ENCODE measurements at places on chromosomes 2 and 18. TPM values are rescaled to one million over a fixed set of nuclear protein-coding genes. Genes with fewer than 3 reads are reported as not detected.

DNA sequence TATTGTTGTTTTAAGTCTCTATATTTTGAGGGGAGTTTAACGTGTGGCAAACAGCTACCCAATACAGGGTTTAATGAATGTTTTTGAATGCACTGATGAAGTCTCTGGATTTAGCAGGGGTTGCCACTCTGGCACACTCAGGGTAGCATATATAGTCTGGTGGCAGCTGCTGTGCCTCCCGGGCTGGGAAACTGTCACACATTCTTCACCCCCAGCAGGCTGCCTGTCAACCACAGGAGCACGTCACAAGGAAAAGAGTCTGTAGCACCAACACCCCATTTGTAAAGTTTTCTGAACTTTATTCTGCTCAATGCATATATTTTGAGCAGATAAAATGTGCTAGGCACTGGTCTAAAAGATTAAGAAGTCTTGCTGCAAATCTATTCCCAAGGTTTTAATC, 39.3 kb downstream of the NGEF start:
- no peak for DNase-seq

- no peak for DNase-seq
These were observed 31.9 kb upstream of the GPC1 start for GRCh38 chr2:240403396-240404104.

DNA sequence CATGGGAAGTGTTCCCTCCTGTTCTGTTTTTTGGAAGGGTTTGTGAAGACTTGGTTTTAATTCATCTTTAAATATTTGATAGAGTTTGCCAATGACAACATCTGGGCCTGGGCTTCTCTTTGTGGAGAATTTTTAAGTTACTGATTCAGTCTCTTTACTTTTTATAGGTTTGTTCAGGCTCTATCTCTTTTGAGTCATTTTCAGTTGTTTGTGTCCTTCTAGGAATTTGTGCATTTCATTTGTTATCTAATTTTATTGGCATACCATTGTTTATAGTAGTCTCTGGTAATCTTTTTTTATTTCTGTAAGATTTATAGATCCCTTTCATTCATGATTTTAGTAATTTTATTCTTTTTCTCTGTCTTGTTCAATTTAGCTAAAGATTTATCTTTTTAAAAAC, 14.6 kb downstream of the SCLY start:
- no peak for DNase-seq

DNA sequence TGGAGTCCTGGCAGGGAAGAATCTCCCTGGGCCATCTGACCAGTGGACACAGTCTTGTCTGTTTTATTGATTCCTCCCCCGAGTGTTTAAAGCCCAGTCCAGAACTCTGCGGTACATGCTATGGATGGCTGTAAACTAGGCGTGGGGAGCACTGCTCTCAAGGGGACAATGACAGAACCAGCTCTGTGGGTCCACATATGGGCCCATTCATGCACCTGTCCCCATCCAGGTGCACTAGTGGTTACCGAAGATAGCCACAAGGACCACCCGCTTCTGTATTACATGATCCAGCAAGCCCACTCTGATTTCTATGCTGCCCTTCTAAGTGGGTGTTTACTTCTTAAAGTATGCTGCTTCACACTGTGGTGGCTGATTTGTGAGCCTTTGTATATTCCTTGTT, 21.0 kb downstream of the CHST10 start:
- no peak for DNase-seq

- DNase-seq: no peak
These were observed 10.4 kb upstream of the ALK start for GRCh38 chr2:29931818-29932217.

DNA sequence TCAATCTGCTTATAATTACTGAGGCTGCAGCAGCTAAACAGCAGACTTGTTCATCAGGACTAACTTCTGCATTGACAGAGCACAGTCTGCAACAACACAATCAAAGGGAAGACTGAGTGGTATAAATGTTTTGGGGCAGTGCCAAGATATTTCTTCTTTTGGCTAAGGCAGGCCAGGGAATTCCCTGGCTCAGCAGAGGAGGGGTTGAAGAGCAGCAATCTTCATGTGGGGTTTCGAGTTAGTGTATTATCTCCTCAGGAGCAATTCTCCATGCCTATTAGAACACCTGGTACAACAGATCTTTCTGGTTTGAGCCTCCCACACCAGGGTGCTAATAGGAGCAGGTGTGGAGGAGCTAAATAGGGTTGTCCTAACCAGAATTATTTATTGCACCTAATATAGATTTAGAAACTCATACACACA, 103.0 kb upstream of the STK17B start:
- DNase-seq: no peak

DNA sequence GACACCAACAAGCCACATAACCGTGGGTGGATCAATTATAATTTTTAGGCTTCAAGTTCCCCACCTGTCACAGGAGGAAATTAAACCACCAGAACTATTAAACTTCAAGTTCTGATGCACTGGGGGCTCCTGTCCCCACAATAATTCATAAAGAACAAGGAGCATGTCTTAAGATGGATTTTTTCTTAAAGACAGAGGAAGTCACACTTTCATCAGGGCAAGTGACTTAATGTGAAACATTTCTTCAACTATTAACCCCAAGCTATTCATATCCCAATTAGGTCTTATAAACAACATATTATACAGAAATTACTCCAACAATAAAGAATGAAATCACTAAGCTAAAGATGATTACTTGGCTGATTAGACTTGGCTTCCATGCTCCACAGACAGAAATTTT, 292.5 kb downstream of the ETAA1 start:
- no peak for DNase-seq

HOXD3 gene
- polyA plus RNA-seq: not detected

DNA sequence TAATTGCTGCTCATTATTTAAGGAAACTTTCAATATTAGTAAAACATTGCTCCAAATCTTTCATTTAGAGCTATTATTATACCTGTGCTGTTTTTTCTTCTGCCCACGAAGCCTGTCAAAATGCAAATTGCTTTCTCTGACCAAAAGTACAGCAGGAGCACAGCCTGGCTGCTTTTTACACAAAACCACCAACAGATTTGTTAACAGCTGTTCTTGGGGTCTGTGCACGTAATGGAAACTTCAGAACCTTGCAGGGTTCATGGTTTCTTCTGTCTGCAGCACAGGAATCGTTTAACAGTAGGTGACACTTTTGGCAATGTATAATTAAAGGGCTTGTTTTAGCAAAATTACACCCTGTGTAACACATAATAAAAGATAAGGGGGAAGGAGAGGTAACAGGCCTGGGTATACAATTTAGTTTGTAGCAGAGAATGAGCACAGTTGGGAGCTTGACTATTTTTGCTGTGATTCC, 447.3 kb downstream of the KCNJ3 start:
- no peak for DNase-seq

RALBP1 gene
- polyA plus RNA-seq: 69.6 TPM

DNA sequence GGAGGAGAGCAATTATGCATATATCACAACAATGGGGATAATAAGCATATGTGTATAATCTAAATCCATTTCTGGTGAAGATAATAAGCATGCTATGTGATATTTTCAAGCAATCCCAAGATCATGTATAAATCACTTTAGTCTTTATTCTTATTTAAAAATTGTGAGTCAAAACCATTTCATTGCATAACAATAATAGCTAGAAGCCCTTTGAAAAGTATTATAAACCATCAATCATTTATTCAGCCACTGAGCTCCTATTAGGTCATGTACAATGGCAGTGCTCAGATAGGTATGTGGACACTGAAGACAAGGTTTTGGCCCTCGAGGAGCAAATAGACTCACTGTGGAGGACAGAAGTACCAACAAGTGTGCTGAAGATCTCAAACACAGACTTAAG, 113.1 kb downstream of the CDCA7 start:
- no peak for DNase-seq

DNA sequence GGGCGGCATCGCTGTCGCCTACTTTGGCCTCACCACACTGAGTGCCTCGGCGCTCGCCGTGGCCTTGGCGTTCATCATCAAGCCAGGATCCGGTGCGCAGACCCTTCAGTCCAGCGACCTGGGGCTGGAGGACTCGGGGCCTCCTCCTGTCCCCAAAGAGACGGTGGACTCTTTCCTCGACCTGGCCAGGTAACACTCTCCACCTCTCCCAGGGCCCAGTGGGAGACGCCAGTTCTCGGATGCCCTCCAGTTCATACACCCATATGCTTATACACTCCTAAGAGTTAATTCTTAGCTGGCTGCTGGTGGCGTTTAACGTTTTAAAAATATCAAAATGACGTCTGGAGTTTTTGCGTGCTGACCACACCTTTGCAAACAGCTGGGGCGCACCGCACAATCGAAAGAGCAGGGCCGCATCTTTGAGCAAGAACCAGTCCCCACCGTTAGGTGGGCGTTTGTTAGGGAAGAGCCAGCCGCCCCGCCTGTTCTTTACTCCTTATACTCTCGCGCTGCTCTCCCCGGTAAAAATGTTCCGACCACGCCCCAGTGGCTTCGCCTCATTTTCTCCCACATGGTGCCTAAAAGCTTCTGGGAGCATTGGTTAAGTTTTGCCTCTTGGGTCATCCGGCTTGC, 899 bp downstream of the SLC1A4 start:
- peak; percentile 27 for DNase-seq

DNA sequence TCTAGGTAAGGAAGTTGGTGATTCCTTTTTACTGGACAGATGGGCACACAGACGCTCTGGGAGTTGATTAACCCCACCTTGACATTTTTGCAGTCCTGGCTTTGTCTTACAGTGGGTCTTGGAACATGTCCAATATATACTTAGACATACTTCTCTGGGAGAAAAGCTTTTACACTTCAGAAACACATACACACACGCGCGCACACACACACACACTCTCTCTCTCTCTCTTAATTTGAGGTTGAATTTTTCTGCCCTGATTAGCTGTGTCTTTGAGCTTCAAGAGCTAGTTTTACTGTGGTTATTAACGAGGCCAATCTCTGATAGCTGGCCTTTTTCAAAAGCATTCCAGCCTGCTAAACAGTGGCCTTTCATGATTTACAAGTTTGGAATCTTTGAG, 215.0 kb downstream of the MYCN start:
- no peak for DNase-seq

- no peak for DNase-seq
These were observed 24.1 kb downstream of the CFLAR start for GRCh38 chr2:201139836-201140604.

GRCh38 chr18:73355121-73355520, 487.3 kb upstream of the NETO1 start:
- DNase-seq: no peak

DNA sequence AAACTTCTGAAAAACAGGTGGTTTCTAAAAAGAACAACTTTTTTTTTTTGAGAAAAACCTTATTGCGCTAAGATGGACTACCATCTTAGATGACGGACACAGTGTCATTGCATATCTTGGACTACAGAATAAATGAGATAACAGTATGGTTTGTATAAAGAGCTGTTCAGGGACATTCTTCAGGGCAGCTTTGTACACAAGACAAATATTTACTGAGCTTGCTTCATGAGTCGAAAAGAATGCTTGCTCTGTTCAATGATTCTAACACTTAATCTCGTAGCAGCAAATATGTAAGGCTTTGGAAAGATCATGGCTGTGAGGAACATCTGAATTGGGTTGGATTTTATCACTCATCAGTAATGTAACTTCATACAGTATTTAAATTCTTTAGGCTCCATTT, 282.5 kb upstream of the CWC22 start:
- no peak for DNase-seq

- no peak for DNase-seq
These were observed 153.8 kb upstream of the ACAA2 start for GRCh38 chr18:49967171-49967570.

DNA sequence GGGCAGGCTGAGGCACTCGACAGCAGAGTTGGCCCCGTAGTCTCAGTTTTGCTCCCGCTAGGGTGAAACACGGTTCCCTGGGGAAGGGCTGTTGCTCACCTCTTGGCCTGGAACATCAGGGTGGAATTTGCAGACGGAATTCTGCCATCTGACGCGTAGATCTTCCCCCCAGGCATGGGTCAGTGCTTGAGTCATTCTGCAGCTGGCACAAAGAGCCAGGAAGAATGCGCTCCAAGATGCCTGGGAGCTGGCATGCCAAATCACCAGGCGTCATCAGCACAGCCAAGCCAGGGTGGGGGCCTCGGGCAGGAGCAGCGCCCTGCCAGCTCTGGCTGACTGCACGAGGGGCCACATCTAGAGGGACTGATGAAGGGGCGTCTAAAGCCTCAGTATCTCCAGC, 42.7 kb downstream of the ODC1 start:
- no peak for DNase-seq

AOX1 gene
- not detected for polyA plus RNA-seq

GRCh38 chr18:11050966-11051365, 98.4 kb downstream of the PIEZO2 start:
- DNase-seq: no peak

DNA sequence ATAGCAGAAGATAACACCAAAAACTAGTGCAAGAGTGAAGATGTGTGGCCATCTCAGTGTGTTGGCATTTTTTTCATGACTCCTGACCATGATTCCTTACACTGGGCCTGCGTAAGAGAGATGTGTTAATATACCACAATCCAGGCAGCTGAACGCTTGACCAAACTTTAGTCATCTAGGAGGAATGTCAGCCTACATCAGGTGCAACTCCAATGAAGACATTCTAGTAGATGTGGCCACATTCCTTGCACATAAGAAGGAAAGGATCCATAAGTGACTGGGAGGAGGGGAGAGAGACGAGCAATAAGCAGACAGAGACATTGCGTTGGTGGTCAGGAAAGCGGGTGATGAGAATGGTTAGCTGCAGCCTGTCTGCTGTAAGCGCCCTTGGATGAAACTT, 42.6 kb downstream of the CYRIA start:
- DNase-seq: no peak

GRCh38 chr2:72222829-72223564, 75.3 kb upstream of the CYP26B1 start:
- DNase-seq: no peak

MRPL53 gene
- polyA plus RNA-seq: 84.3 TPM

GRCh38 chr2:98025481-98026037, 29.8 kb upstream of the TMEM131 start:
- DNase-seq: no peak

DNA sequence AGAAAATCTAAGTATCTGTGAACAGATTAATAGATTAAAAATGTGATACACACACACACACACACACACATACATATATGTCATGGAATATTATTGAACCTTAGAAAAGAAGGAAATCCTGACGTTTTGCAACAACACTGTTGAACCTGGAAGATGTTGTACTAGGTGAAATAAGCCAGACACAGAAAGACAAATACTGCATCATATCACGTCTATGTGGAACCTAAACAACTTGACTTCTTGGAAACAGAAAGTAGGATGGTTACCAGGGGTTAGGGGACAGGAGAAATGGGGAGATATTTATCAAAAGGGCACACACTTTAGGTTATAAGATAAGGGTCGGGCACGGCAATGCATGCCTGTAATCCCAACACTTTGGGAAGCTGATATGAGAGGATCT, 698.4 kb upstream of the ID2 start:
- DNase-seq: no peak

Data from K562 (cell line).